ENCODE measurements at places on chromosomes 6 and 20.

GRCh38 chr20:61615806-61616205, 363.7 kb downstream of the CDH4 start:
- DNase-seq: no peak

DNA sequence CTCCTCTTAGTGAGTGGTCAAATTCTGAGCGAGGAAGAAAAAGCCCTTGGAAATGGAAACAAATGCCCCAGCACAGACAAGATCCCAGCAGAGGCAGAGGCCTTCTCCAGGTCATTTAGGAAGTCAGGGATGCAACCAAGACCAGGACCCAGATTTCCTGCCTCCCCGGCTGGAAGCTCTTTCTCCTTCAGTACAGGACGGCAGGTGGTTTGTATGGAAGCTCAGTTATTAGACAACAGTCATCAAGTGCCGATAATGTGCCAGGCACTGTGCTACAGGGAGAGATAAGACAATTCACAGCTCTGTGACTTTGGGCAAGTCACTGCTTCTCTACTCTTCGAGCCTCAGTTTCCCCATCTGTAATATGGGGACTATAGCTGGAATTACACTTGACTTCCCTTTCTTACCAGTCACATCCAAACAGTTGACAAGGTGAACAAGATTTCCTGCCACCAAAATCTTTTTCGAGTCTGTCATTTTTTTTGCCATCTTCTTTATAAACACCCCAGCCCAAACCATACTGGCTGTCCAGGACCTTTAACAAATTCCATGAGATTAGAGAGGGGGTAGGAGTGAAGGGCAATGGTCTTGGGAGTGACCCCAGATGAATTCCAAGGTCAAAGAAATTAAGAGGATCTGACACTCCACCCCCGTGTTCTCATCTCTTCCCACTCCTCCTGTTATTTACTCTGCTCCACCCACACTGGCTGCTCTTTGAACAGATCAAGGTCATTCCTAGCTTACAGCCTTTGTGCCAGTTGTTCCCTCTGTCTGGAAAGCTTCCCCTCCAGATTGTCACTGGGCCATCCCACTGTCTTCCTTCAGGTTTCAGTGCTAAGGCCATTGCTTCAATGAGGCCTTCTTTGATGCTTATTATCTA, 6.0 kb downstream of the MMP9 start:
- DNase-seq: no peak

DNA sequence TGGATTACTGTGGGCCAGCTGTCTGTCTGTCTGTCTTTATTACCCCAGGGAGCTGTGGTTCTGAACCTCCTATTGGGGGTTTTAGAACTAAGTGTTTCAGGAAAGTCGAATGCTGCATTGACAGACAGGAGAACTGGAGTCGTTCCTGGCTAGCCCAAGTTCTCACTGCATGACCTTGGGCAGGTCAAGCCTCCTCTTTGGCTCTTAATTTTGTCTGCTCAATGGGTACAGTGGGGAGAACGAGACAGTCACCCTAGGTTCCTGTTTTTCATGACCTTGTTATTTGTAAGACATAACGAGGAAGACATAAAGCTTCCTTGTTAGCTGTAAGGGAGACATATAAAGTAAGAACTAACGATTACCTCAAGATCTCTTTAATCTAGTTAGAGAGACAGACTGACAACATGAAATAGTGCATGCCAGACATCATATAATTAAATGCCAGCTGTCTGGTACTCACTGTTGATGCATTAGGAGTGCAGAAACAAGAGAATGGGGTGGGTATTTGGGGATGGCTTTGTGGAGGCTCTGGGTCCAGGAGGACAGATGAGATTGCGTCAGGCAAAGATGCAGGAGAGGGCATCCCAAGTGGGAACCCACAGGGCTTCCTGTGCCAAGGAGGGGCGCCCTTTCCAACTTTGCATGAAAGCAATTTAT, 3.7 kb upstream of the CCDC167 start:
- no peak for DNase-seq

GRCh38 chr20:6044115-6044514, 9.7 kb downstream of the LRRN4 start:
- no peak for DNase-seq

DNA sequence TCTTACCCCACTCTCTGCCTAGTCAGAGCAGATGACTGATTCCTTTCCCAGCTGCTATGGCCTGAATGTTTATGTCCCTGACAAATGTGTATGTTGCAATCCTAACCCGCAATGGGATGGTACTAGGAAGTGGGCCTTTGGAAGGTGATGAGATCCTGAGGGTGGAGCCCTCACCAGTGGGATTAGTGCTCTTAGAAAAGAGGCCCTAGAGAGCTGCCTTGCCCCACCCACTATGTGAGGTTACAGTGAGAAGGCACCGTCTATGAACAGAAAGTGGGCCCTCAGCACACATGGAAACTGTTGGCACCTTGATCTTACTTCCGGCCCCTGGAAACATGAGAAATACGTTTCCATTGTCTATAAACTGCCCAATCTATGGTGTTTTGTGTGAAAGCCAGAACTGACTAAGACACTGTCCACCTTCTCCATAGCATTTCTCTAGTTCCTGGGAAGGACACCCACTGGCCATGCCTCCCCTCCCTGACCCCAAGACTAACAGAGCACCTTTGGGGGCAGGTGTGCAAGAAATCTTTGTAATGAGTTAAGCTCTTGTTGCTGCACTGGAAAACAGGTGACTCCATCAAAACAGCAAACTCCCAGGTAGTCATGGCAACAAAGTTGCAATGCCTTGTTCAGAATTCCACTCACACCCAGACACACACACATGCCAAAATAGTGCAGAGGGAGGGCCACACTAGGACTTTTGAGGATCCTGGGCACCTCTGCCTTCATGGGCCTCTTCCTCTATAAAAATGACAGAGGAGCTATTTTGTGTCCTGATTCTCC, 16.2 kb downstream of the GABRR2 start:
- peak; percentile 43 for DNase-seq

GRCh38 chr6:142937986-142938385, 7.0 kb downstream of the HIVEP2 start:
- no peak for DNase-seq

GRCh38 chr6:127415096-127415495, 44.1 kb downstream of the KIAA0408 start:
- DNase-seq: no peak

GRCh38 chr20:35767683-35768481, 3.9 kb upstream of the PHF20 start:
- peak; percentile 55 for DNase-seq

GRCh38 chr6:35742842-35743241, 6.0 kb downstream of the ARMC12 start:
- no peak for DNase-seq

DNA sequence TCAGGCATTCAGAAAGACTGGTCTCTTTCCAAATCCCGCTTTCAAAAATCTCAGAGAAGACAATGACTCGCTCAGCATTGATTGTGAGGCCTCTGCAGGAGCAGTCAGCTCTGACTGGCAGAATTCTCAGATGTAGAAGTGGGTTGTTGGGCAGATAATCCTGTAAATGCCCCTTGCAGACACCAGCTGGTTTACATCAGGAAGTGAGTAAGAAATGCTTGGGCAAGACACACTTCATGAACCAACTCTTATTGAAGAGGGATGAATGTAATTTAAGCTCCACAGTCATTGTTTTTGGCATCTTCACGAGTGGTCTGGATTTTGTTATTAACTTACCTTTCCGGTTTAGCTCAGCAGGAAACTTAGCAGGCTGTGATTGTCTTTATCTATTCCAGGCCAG, 166.6 kb downstream of the PLCB4 start:
- no peak for DNase-seq

DNA sequence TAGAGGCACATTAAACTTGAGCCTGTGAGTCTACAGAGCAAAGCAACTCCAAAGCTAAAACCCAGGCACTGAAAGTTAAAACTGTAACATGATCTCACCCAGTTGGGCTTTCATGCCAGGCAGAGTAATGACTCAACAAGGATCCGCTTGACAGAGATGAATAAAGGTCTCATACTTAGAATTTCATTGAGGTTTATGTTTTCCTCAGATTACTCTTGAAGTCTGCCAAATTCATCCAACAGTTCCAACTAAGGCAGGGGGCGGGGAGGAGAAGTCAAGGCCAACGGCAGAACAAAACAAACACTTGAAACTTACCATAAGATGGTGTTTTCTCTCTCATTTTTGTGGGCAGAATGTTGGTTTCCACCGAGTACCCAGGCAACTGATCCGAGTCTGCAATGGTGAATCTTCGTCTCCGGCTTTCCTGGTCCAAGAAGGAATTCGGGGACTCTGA, 54.0 kb upstream of the IPCEF1 start:
- DNase-seq: no peak

DNA sequence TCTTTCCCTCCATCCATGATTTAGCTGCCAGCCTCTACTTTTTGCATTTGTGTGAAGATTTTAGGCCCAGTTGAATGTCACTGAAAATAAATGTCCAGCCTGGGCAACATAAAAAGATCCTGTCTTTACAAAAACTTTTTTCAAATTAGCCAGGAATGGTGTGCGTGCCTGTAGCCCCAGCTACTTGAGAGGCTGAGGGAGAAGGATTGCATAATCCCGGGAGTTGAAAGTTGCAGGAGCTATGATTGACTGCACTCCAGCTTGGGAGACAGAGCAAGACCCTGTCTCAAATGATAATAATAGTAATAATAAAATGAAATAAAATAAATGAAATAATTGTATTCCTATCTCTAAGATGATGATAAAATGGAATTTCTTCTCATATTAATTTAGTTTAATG, 5.0 kb upstream of the GFOD1 start:
- DNase-seq: no peak

DNA sequence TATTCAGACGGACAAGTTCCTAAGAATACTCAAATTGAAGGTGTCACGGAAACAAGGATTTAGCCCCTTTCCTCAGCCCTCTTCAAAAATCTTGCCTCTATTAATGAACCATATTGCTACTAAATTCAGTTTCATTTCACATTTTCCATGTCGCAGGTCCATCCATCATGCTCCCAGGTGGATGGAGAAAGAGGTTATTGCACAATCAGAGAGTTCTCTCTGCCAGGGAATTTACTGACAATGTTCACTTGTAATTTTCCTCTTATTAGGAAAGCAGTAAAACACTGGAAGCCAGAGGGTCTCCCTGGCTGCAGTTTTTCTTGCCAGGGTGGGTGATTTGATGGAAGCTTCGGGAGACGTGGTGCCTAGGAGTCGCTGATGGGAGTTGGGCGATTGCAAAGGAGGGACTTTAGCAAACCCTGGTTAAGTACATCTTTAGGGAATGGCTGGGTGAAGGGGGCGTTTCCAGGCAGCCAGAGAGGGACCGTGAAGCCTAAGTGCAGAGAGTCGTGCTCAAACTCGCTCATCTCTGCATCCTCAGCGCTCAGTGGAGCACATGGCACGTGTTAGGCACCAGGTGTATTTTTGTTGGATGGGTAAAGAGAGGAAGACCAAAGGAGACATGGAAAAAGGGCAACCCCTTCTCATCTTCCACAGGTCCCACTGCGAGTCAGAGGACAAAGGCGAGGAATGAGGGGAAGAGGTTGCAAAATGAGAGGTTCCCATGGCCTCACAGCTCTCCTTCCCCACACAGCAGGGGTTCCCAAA, 321.9 kb upstream of the CDH4 start:
- DNase-seq: no peak

DNA sequence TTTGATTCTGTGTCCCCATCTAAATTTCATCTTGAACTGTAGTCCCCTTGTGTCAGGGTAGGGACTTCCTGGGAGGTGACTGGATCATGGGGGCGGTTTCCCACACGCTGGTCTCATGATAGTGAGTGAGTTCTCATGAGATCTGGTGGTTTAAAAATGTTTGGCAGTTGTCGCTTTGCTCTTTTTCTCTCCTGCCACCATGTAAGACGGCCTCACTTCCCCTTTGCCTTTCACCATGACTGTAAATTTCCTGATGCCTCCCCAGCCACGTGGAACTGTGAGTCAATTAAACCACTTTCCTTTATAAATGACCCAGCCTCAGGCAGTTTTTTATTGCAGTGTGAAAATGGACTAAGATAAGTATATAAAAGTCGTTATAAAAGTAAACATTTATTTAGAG, 80.5 kb upstream of the SGK1 start:
- DNase-seq: no peak

DNA sequence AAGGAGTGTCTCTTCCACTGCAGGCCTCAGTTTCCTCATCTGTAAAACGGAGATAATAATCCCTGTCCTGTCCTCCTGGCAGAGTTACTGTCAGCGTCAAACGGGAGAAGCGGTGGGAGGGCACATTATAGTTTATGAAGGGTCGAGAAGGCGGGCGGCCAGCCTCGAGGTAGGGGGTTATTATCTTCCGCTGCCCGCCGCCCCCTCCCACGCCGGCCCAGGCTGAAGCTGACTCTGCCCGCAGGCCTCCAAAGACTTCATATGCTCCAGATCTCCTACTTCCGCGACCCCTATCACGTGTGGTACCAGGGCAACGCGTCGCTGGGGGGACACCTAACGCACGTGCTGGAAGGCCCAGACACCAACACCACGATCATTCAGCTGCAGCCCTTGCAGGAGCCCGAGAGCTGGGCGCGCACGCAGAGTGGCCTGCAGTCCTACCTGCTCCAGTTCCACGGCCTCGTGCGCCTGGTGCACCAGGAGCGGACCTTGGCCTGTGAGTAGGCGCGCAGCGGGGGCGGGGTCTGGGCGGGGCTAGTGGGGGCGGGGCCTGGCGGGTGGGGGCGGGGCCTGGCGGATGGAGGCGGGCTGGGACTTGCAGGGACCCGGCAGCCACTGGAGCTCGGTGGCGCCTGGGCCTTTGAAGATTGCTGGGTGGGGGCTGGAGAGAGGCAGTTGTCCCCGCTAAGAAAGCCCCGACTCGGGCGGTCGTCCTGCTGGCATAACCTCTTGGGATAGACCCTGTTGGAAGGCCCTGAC, 2.8 kb downstream of the PROCR start:
- no peak for DNase-seq

GRCh38 chr6:107069631-107070548, 41.9 kb downstream of the MTRES1 start:
- DNase-seq: no peak

DNA sequence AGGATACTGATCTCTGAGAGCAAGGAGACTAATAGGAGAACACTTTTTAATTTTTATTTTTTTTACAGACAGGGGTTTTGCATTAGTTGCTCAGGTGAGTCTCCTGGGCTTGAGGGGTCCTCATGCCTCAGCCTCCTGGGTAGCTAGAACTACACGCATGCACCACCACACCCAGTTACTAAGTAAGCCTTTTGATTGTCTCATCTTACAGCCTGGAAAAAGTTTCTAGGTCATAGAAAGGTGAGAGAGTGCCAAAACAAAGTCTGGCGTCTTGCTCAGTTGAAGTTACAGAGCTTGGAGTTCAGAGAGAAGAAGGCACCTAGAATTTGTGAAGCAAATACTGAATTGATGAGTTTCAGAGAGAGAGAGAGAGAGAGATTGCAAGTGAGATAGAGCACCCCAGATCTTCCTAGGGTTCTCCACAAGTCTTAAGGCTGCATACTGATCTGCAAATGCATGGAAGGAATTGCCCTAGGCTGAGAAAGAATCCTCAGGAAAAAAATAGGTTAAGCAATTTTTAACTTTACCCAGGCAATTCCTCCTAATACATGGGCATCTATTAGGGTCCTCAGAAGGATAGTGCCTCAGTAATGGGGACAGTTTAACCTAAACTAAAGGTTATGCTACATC, 37.6 kb upstream of the PHIP start:
- no peak for DNase-seq

GRCh38 chr20:59325142-59325523, 24.7 kb downstream of the EDN3 start:
- DNase-seq: no peak

GRCh38 chr20:1122388-1123315, 4.2 kb downstream of the PSMF1 start:
- DNase-seq: peak; percentile 4
